ENCODE measurements at places on chromosomes 16 and 17.
A peak's percentile ranks its signal among the peaks of the same experiment; 100 is the strongest.

GRCh38 chr17:5033352-5034015, 1.7 kb downstream of the SLC52A1 start:
- DNase-seq: no peak

GRCh38 chr17:1487939-1488825, 4.3 kb downstream of the MYO1C start:
- DNase-seq: peak; percentile 92

DNA sequence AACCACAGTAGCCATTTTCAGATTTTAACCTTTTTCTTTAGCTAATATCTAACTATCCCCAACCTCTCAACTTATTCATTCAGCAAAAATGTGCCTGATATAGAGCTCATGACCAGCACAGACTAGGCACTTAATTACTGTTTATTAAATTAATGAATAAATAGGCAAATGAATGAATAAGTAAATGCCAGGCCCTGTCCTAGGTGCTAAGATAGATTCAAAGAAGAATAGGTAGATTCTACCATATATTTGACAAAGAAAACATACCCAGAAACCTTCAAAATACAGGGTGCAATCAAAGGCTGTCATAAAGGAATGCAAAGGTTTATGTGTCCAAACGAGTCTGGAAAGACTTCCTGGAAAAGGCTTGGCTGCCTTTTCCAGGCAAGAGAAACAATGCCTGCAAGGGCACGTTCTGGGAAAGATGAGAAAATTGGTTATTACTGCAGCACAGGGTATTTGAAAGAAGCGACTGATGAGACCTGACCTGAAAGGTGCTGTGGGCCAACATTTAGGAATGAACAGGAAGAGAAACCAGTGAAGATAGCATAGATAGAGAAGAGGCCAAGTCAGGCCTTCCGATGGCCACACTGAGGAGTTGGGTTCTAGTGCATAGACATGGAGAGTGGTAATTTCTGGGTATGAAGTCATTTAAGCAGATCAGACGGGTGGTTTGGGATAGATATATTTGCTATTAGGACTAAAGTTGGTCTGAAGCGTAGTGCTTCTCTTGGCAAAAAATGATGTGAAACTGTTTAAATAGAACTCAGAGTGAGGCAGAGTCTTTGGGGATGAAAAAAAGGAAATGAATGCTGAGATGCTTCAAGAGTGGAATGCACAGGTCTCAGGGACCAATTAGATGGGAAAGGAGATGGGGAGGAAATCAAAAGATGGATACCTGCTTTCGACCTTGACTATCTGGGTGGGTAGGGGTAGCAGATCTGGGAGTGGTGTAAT, 11.4 kb upstream of the CCL2 start:
- DNase-seq: no peak

GRCh38 chr17:28657756-28658155, 4.0 kb downstream of the SDF2 start:
- DNase-seq: peak; percentile 82

DNA sequence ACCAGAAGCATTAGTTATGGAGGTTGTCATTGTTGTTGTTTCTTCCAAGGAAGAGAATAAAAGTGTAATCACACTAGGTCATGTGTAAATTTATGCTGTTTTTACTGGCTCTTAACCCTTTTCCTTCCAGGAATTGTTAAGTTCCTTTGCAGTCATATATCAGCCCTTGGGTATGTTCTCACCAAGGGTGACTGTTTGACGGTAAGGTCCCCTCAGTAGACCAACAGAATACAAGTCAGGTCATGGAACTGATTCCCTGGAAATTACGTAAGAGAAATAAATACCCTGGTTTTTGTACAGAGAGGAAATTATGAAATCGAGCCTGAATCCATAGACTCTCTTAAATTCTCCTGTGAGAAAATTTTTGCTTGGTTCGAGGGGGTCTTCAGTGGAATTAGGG, 11.2 kb upstream of the KCNJ2 start:
- DNase-seq: no peak
